Nephron progenitor cell (in vitro differentiated cells): ENCODE measurements at places on chromosomes 6 and 20.

DNA sequence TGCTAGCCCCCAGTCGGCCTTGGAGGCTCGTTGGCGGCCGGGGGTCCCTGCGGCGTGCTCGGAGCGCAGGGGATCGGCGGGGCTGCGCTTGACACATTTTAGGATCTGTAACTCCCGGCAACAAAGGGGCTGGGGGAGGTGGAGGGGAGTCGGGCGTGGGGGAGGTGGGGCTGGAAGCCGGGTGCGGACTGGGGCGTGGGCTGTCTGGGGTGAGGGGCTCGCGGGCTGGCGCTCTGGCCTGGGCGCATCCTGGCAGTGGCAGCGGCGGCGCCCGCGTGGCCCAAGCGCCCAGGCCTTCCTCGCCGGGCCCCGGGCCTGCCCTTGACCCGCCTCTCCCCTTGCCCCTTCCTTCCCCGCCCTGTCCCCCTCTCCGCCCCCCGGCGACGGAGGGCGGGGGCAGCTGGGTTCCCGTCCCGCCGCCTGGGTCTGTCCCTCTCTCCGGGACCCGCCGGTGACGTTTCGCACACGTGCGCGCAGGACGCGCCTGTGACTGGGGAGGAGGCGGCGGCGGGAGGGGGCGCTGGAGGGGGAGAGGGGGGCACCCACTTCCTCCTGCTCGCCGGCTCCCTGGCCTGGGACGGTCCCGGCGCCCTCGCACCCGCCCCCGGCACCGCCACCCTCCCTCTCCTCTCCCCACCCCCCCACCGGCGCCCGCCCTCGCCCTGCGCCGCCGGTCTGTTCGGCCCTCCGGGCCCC is 1.5 kb downstream of the E2F3 start:
- DNase-seq, result peak; percentile 82

- DNase-seq, result no peak
These were observed 39.5 kb downstream of the CD40 start for GRCh38 chr20:46157625-46158024.

DNA sequence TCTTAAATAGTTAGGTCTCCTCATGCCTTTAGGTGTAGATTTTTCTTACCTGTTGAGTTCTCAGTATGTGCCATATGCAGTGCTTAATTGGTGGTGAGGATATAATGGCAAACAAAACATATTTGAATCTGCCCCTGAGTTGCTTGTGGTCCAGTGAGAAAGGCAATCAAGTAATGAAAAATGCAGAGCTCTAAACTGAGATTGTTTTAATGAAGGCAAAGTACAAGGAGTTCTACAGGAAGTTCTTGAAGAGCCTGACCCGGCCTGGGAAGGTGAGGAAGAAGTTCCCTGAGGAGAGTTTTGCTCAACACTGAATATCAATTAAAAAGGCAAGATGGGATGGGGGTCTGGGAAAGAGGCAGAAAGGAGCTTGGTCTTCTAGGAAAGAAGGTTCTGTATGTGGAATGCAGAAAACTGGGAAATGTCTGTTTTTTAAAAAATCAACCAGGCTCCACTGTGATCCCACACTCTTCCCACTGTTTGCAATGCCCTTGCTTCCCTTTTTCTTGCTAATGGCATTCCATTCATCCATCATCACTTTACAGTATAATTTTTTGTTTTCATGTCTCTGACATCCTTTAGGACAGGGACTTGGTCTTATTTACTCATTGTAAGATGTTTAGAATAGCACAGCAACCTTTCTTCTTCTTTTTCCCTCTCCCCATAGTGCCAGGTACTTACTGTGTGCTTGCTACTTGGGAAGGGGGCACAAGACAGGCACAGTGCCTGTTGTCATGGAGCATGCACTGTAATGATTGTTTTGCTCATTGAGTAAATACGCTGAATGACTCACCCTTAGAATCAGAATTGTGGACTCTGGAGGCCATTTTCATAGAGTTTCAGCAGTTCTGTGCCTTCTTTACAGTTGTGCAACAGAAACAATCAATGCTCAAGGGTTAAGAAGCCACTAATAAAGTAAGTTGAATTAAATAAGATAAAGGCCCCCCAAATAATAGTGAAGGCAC is 64.3 kb downstream of the ANKS1A start:
- no peak for DNase-seq

DNA sequence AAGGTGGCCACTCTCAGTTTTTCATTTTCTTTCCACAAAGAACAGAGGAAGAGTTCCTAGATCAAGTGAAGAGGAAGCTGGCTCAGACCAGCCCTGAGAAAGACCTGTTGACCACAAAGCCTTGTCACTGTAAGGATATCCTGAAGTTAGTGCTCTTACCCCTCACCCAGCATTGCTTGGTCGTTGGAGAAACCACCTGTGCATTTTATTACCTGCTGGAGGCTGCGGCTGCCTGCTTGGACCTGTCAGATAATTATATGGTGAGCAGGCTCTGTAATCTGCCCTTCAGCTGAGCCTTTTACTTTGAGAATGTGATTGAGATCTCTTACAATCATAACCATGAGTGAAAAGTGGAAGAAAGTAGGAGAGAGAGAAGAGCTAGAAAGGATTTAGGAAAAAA is 21.9 kb downstream of the TREML1 start:
- no peak for DNase-seq

DNA sequence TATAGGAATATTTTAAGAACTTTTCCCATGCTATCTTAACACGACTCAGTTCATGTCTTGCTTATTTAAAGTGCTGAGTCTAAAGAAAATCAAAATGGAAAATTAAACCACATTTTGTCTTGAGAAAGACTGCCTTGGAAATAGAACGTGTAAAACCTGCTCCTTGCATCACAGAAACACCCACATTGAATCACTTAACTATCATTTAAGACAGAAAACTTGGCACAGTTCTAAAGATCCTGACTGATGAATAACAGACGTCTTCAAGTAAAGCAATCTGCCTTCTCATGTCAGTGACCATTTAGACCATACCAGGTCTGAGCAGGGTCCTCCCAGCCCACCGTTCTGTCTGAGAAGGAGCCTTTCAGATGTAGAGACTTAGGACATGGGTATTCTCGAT is 7.4 kb downstream of the PERP start:
- no peak for DNase-seq

DNA sequence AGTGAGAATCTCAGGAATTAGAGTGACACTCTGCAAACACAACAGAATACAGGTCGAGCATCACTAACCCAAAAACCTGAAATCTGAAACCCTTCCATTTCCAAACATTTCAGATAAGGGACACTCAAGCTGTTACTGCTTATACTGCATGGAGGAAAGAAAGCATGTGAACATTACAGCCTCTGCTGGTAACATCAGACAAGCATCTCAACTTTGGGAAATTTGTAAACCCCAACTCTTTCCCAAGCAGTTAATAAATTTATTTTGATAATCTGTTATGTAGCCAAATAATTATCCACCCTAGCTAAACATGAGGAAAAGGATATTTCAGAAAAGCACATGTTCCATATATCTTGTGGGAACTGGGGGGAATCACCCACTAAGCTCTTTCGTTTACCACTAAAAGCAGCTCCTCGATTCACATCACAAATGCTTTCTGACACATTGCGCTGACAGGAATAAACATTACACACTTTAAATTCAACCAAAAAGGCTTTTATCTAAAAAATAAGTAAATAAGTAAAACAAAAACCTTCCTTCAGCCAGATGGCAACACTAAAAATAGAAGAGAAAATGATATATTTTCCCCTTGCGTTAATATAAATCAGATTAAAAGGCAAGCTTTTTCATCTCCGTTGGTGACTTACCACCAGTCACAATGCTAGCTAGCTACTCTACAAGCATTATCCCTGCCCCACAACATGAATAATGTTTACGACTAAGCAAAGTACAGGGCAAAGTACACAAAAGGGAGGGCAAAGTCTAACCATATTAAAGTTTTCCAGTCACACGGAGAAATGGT is 120.8 kb downstream of the MAP7 start:
- no peak for DNase-seq

- DNase-seq, result no peak
These were observed 200.0 kb upstream of the SULF2 start for GRCh38 chr20:47985092-47985850.

- DNase-seq, result no peak
These were observed 229.9 kb downstream of the NRN1 start for GRCh38 chr6:5776706-5777390.

DNA sequence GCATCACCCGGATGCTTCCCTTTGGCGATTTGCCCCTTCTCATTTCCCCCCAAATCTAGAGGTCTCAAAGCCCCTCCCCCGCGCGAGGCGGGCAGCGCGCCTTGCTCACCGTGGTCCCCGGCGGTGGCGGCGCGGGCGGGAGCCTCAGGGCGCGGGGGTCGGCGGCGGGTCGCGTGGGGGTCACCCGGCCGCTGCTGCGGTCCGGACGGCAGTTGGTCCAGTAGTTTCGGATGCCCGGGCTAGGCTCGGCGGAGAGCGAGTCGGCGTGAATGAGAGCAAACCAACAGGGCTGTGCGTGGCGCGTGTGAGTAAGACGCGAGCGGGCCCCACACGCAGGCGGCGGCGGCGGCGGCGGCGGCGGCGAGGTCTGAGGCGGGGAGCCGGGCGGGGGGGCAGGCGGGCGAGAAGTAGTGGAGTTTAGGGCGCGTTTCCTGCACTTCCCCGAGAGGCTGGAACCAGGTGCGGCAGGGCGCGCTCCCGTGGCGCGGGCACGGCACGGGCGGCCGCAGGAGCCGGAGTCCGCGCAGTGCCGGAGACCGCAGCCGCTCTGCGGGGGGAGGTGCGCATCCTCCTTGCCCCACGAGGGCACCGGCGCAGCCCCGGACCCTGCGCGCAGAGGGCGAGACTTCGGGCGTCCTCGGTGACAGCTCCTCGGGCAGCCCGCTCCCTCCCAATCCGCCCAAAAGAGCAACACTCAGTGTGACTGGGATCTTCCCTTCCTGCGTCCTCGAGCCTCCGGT is 567 bp downstream of the HS3ST5 start:
- DNase-seq, result peak; percentile 64

DNA sequence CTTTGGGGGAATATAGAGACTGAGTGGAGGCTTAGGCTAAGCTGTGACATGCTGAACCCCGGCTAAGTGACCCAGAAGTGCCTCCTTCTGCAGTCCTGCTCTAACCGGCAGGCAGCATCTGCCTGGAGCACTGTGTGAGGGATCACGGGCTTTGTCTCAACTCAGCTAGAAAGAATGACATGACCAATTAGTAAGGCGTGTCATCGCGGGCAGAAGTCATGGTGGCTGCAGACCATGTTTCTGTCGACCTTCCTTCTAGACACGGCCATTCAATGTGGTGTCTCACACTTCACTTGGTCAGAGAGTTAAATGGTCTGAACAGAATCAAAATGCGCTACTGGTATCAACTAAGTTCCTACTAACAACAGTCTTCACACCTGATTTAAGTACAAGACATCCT is 35.0 kb downstream of the HUS1B start:
- no peak for DNase-seq

- DNase-seq, result no peak
These were observed 2.0 kb upstream of the MICAL1 start for GRCh38 chr6:109457562-109457996.

DNA sequence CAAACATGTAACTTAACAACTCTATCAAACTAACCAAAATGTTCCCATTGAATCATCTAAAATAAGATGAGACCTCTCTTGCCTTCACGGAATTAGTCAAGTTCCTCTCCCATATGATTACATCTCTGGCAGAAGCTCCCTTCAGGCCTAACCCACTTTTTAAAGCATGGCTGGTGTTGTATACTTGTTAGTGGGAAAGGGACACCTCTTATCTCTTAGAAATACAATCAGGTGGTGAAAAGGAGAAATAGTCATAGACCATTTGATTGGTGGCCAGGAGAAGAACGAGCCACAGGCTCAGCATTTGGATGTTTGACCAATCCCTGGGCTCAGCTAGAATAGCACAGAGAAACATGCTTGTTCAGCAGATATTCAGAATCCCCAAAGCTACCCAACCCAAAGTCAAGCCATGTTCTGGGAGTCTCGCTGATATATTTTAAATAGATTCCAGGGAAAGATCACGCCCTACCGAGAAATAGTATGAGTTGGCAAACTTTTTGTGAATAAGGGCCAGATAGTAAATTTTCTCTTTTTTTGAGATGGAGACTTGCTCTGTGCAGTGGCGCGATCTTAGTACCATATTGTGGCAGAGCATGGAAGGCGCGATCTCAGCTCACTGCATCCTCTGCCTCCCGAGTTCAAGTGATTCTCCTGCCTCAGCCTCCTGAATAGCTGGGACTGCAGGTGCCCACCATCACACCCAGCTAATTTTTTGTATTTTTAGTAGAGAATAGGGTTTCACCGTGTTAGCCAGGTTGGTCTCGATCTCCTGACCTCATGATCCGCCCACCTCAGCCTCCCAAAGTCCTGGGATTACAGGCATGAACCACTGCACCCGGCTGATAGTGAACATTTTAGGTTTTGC is 126.3 kb upstream of the MYLIP start:
- DNase-seq, result no peak

DNA sequence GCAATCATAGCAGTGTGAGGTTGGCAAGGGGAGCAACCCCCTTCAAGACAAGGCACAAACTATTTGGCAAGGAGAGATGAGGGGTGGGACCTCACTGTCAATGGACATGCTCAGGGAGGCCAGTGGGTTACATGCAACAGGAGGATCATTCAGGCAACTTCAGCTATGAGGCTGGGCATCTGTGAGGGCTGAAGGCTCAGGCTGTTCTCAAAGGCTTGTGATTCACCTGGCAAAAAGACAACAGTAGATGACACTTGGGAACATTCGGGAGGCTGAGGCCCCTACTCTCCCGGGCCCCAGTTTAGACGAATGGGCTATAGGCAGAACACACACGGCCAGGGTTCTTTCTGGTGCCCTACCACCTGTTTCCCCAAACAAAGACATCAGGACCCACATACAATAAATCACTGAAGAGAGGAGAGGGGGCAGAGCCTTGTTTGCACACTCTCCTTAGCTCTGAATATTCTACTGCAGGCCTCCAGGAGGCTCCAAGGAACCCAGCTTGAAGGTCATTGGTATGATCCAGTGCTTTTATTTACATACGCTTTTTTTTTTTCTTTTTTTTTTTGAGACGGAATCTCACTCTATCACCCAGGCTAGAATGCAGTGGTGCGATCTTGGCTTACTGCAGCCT is 7.9 kb downstream of the TUBB start:
- DNase-seq, result no peak

DNA sequence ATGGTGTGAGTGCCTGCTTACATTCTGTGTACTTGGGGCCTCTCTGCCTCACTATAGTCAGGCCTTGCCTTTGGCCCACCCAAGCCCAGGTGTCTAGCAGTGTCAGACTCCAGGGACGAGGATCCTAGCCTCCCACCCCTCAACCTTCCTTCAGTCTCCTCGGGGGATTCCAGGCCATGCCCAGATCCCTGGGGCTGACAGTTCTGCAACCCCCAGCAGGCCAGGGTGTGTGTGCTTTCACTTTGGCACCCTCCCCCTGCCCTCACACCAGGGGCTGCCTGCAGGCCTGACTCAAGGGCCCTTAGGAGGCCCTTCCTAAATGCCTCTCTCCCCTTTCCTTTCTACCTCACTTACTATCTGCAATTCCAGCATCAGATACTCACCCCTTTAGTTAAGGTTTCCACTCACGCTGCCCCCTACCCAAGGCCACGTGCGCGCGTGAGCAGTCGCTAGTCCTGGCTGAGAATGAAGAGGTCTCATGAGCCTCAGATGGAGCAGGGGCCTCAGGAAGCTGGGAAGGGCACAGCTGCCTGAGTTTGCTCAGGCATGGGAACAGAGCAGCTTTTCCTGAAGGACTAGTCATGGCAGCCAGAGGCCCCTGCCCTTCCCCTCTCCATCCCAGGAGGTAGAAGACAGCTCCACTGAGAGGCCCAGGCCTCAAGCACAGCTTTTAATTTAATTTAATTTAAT is 859 bp upstream of the CLPS start:
- DNase-seq, result no peak

- no peak for DNase-seq
These were observed 130.7 kb downstream of the DLL1 start for GRCh38 chr6:170160031-170160627.
